Mucosa of gallbladder (tissue), 1 donor: ENCODE measurements at places on chromosomes 12 and 14. TPM values are rescaled to one million over a fixed set of nuclear protein-coding genes. Genes with fewer than 3 reads are reported as not detected.

Gene TMEM229B
- 33.2 TPM for total RNA-seq

Gene CCDC177
- not detected for total RNA-seq

Gene RPL10L
- not detected for total RNA-seq

Gene KRT78
- not detected for total RNA-seq

Gene MMP17
- 4.3 TPM for total RNA-seq

Gene TMTC3
- total RNA-seq, result 22.6 TPM

Gene BICD1
- 30.1 TPM for total RNA-seq

Gene ACOT6
- total RNA-seq, result not detected

Gene CATSPERB
- total RNA-seq, result 10.5 TPM

Gene TRPV4
- total RNA-seq, result 2.1 TPM

DNA sequence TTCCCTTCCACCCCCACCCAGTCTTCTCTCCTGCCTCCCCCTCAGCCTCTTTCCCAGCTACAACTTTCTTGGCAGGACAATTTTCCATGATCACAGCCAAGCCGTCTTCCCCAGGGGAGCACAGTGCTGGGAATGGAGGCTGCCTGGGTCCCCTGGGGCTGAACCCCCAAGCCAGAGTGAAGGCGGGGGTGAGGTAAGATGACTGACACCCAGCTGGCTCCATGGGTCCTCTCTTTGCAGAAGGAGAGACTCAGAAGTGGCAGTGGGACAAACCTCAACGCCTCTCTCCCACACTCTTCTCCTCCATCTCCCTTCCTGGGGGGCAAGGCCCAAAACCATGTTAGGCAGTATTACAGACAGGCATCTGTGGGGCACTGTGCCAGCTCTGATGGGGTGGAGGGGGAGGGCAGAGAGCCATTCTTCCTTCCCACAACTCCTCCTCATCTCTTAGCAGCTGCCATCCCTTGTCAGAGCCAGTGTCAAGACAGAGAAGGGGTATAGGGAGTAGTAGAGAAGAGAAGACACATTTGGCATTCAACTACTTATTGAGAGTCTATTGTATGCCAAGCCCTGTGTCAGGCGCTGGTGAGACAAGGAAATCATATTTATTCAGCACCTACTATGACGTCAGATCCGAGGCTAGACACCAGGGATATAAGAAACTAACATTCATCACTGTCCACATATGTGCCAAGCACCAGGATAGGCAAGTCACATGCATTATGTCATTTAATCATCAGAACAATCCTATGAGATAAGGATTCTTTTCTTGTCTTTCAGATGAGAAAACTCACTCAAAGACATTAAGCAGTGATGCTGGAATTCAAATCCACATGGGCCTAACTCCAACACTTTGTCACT is 3.6 kb downstream of the ITGA7 start:
- no peak for DNase-seq

DNA sequence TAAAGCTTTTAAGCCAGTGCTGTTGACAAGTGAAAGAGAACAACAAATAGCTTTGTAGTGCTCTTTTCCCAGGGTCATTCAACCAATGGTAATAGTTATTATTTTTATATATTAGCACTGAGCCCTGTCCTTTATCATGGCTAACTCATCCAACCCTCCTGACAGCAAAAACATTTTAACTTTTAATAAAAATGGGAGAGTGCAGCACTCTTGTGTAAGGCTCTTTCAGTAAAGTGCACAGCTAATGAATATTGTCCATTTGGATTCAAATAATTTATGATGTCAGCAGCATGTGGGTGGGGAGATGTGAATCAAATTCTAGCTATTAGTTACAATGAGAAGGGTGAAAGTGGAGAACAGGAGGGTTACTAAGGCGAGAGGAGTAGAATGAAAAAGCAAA is 185.7 kb downstream of the SOX5 start:
- no peak for DNase-seq

DNA sequence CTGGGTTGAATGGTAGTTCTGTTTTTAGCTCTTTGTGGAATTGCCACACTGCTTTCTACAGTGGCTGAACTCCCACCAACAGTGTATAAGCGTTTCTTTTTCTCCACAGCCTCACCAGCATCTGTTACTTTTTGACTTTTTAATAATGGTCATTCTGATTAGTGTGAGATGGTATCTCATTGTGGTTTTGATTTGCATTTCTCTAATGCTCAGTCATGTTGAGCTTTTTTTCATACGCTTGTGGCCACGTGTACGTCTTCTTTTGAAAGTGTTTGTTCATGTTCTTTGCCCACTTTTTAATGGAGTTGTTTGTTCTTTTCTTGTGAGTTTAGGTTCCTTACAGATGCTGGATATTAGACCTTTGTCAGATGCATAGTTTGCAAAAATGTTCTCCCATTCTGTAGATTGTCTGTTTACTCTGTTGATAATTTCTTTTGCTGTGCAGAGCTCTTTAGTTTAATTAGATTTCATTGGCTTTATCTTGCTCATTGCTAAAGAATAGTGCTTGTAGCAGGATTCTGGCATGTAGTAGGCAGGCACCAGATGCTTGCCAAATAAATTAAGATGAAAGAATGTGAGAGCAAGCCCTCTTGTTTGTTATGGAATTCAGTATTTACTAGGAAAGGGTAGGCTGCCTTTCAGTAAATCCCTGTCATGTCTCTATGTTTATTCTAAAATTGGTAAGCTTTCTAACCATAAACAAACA is 86.8 kb downstream of the PDE3A start:
- DNase-seq, result no peak

DNA sequence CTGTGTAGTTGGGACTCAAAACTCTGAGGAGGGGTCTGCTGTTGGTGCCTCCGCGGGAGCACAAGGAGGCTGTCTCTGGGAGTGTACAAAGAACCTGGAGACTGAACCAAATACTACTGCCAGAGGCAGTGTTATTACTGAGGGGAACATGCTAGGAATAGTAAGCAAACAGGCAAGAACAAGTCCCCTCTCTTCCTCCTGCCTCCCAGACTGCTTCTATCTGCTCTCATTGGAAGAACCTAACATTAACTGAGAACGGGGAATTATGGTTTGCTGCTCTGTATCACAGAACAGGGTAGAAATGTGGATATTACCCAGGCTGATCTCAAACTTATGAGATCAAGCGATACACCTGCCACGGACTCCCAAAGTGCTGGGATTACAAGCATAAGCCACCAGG is 4.5 kb upstream of the KMT5A start:
- no peak for DNase-seq

DNA sequence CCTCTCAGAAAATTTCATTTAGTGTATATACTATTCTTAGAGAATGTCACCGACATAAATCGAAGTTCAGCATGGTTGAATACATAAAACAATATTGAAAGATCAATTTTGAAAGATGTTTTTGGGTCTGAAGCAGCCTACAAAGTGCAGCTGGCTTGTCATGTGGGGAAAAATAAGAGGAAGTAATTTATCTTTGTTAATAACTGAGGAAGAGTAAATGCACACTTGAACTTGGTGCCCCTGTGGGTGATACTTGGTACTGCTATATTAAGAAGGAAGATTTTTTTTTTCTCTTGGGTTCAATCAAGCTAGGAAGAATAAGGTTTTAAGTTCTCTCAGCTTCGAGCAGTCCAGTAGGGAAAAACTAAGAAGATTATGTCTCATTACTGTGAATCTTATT is 661.3 kb downstream of the RPL10L start:
- DNase-seq, result no peak

- DNase-seq, result no peak
Measured at GRCh38 chr12:47822863-47823262, 3.2 kb upstream of the HDAC7 start.

GRCh38 chr12:70890895-70891832 is 29.4 kb downstream of the PTPRR start:
- DNase-seq, result no peak

DNA sequence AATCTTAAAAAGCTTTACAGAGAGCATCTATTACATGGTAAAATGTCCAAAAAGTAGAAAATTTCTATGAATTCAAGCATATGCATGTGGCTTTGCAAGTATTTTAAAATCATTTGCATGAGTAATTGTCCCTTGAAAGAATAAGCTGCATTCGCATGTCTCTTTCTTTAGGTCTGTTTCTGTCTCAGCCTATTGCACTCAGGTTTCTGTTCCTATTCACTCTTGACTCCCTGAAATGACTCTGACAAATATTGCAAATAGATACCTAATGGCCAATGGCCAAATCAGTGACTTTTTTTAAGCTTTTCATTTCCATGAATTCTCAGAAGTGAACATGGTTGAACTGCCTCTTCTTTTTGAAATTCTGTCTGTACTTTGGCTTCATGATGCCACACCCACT is 6.4 kb upstream of the TTC8 start:
- DNase-seq, result no peak

- no peak for DNase-seq
Measured at GRCh38 chr14:65472189-65472588, 59.7 kb downstream of the FUT8 start.

DNA sequence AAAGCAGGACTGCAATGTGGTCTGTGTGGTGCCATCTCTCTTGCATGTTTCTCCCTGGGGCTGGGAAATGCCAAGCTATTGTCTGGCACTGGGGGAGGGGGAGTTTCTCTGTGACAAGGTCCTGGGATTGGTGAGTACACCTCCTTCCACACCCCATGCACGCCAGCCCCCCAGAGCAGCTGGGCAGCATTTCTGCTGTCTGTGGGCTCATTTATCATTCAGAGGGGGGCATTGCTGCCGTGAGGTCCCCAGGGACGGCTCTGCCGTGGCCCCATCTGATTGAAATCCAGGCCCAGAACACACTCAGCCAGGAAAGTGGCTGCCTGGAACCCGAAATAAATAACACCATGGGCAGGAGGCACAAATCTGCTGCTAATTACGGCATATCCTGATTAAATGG is 12.6 kb upstream of the FAM222A start:
- no peak for DNase-seq

DNA sequence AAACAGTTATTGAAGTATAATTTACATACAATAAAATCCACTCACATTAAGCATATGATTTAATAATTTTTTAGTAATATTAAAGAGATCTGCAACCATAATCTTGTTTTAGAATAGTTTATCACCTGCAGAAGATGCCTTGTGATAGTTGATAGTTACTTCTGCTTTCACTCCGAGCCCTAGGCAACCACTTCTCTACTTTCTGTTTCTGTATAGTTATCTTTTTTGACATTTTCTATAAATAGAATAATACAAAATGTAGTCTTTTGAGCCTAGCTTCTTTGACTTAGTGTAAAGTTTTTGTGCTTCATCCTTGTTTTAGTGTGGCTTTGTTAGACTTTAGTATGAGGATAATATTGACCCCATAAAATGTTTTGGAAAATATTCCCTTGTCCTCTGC is 111.0 kb downstream of the MNAT1 start:
- no peak for DNase-seq

GRCh38 chr14:80906946-80907345 is 34.6 kb downstream of the CEP128 start:
- DNase-seq, result no peak

DNA sequence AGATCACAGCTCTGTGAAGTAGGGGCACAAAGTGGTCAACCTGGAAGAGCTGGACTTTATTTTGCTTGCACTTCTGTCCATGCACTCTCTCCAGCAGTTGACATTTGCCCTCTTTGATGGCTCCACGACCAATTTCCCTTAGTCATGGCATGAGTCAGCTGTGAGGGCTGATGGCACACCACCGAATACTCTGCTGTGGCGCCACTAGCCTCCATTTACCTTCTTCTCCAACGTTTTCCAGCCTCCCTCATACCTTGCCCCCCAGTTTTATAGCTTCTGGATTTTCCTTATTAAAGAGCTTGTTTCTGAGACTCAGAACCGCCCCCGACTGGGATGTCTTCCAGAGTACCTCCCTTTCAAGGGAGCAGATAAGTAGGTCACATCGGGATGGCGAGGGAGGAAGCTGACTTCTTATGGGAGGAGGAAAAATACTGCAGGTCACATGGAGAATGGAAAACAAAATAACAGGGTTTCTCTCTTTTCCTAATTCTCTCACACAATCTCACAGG is 17.6 kb downstream of the NINJ2 start:
- DNase-seq, result peak; percentile 37

DNA sequence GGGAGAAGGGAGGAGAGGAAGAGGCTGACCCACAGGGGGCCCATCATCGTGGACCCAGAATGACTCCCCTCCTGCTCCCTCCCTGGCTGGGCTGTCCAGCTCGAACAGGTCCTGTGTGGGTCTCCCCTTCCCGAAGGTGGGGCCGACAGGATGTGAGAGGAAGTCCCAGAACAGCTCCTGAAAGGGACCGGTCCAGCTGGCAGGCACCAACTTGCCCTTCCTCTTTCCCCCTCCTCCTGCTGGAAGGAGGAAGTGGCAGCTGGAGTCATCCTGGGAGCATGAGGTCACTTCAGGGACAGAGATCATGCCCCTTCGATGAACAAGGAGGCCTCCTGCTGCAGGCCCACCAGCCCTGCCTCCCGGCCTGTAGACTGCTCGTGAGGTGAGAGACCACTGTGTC is 35.0 kb upstream of the BEGAIN start:
- DNase-seq, result no peak

- DNase-seq, result no peak
Measured at GRCh38 chr12:30155001-30155730, 371.4 kb upstream of the TMTC1 start.

DNA sequence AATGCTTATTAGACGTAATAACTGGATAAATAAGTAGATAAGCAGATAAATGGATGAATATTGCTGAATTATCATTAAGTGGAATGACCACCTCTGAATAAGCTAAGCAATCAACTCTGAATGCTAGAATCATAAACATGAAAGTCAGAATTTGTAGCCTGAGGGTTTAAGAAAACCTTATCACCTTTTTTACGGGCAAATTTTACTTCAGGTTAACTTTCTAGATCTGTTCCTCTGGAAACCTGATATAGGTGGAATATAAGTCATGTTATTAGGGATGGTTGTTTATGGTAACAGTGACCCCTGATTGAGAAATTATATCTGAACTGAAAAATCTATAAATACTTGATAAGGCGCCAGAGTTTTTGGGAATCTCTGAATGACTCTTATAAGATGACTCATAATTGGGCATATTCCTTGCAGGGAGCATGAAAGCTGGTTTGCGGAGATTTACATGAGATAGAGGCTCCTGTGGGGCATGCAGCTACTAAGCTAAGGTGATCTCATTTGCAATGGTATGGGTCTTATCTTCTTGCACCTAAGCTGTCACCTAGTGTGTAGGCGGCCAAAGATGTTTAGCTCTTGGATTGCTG is 12.1 kb downstream of the SPX start:
- DNase-seq, result no peak

DNA sequence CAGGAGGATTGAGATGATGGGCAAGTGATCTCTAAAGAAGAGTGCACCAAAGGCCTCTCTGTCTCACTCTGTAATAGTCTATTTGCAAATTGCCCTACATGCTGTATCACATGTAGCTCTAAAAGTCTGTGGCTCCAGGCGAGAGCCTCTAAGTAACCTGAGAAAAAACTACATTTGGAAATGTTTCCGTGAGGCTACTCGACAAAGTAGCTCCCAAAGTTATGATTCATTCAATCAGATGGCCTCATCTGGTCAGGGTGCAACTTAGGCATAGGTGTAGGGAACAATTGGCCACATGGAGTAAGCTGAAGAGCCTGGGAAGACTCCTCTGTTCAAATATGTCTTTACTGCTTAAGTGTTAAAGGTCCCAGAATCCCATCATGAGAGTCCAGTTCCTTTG is 155.4 kb upstream of the PLEKHG7 start:
- DNase-seq, result no peak

- DNase-seq, result no peak
Measured at GRCh38 chr14:34364201-34364600, 97.8 kb downstream of the SPTSSA start.

- no peak for DNase-seq
Measured at GRCh38 chr12:89884416-89884898, 175.8 kb upstream of the ATP2B1 start.
